ENCODE measurements at places on chromosomes 13 and 19.

DNA sequence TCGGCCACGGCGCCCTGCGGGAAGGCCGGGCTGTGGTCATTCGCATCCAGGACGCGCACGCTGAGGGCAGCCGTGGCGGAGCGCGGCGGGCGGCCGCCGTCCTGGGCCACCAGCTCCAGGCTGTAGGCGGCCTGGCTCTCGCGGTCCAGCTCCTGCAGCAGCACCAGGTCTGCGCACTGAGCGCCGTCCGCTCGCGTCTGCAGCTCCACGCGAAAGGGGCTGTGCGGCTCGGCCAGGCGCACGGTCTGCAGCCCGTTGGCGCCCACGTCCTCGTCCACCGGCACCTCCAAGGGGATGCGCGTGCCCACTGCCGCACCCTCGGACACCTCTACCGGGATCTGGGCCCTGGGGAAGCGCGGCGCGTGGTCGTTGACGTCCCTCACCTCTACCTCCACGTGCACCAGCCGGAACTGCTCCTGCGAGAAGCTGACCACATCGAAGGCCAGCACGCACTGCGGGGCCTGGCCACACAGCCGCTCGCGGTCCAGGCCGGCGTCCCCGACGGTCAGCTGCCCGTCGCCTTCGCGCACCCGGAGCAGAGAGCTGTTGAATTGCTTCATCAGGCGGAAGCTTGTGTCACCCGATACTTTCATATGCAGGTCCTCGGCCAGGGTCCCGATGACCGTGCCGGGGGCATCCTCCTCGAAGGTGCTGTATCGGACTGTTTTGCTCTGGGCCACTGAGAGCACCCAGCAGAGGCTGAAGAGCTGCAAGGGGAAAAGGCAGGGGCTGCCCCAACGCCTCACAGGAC lies 583 bp downstream of the PCDH8 start:
- DNase-seq: no peak

DNA sequence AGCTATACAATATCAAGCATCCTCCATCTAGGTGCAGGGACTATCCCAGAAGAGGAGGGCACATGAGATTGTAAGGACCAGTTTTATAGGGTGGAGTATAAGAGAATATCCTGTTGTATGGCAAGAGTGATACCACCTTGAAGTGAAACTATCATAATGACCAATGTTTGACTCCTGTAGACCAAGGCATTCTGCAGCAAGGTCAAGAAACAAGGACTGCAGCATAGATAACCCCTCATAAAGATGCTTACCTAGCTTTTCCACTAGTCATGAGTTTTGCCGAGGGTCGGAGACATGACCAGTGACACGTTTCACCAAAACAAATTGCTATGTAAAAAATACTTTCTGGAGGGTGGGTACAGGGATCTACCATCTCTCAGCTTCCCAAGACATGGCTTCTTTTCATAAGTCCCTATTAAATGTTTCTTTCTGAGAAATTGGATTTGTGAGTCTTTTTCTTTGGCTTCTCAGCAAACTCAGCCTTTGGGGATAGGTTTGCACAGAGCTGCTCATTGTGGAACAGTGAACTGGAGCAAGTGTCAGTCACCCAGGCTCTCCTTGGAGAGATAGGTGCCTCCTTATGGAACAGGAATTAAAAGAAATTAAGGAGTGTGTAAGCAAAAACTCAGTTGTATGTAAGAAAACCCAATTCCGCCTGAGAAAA lies 28.2 kb upstream of the CYSLTR2 start:
- DNase-seq: no peak

DNA sequence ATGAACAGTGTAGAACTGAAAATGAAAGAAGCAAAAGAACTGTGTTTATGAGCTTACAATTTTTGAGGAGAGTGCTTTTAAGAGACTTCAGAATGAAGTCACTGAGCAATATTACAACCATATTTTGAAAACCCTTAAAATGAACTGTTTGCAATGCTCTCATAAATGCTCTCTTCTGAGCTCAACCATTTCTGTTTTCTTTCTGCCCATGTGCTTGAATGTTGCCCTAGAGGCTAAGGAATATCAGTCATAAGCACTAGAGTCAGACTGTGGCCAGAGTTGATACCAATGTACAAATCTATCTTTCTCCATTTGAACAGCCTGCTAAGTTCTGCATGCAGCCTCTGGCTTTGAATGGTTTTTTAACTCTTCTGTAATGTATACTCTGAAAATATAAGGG lies 1092.8 kb downstream of the PCDH9 start:
- no peak for DNase-seq

GRCh38 chr19:28406966-28407365 lies 806.0 kb downstream of the UQCRFS1 start:
- no peak for DNase-seq

DNA sequence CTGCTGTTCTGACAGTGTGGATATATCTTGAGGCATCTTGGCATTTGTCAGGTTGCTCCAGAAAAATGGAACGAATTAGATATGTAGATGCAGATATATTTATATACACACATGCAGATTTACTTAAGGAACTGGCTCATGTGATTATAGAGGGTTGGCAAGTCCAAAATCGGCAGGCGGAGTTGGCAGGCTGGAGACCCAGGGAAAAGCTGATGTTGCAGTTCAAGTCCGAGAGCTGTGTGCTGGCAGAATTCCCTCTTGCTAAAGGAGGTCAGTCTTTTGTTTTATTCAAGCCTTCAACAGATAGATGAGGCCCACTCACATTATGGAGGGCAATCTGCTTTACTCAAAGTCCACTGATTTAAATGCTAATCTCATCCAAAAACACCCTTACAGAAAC lies 24.4 kb upstream of the CSNK1A1L start:
- DNase-seq: no peak

- DNase-seq: no peak
Observed at GRCh38 chr19:5594521-5594950, 26.8 kb upstream of the TINCR start.

DNA sequence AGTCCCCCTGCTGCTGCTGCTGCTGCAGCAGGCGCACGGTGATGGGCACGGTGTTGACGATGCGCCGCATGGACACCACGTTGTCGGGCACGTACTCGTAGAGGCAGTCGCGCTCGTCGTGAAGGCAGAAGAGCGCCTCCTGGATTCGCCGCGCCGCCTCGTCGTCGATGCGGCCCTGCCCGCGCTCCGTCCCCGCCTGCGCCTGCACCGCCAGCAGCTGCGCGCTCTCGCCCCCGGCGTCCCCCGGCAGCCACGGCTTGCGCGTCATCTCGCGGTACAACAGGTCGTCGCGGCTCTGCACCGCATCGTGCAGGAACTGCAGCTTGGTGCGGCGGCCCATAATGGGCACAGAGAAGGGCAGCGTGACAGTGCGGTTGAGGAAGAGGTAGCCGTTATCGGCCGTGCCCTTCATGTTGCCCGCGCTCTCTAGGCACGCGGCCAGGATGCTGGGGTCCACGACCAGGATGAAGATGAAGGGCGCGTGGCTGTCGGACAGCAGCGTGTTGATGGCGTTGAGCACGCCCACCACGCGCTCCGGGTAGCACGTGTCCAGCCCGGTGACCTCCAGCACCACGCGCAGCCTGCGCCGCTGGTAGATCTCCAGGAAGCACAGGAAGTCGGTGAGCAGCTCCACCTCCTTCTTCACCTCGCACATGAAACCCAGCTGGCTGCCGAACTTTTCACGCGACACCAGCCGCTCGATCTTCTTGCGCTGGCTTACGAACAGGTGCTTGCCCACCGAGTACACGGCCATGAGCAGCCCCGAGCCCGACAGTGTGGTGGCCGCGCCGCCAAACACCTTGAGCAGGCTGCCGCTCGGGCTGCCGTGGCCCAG lies 8.1 kb downstream of the NKPD1 start:
- peak; percentile 64 for DNase-seq

- DNase-seq: no peak
Observed at GRCh38 chr13:96900986-96901385, 93.3 kb downstream of the OXGR1 start.

DNA sequence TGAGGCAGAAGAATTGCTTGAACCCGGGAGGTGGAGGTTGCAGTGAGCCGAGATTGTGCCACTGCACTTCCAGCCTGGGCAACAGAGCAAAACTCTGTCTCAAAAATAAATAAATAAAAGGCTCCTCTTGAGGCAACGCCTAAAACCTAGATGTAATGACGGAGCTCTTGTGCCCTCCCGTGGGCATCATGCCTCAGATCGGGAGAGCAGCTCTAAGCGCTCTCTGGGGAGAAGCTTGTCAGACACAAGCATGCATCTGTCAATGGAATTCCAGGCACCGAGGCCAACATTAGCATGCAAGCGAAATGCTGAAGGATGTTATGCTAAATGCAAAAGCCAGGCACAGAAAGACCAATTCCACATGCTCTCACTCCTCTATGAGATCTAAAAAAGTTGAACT lies 45.6 kb upstream of the MRI1 start:
- DNase-seq: peak; percentile 12

- no peak for DNase-seq
Observed at GRCh38 chr19:46821512-46822409, 28.9 kb downstream of the AP2S1 start.

DNA sequence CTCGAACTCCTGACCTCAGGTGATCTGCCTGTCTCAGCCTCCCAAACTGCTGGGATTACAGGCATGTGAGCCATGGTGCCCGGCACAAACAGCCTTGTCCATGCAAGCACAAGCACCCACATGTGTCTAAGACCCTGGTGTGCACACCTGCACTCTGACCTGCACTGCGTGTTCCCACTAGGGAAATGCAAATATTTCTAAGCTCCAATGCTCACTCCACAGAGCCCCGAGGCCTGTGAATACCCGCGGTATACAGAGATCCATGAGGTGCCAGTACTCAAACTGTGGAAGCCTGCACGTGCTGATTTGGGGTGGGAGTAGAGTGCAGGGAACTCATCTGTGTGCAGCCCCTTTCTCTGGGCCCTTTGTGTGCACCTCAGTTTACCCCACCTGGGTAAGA lies 14.7 kb downstream of the GADD45B start:
- DNase-seq: no peak

- no peak for DNase-seq
Observed at GRCh38 chr13:97267418-97268059, 45.4 kb downstream of the MBNL2 start.

DNA sequence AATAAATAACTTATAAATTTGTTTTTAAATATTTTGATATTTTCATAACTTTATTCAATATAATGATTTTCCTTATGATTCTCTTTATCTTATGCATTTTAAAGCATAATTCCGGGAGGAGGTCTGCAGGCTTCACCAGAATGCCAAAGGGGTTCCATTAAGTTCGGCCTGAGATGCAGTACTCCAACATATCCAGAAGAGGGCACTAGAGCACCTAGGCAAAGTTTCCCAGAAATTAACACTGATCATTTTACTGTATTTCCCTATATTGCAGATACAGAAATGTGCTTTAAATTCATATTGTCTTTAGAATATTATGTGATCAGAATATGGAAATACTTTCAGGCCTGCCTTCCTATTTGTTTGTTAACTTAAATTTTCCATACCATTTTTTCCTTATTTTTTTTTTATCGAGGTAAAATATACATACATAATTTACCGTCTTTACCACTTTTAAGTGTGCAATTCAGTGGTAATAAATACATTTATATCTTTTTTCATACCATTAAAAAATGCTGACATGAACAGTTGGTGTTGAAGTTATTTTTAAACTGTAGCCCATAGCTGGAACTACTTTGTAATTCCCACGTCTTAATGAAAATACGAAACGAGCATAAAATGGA lies 58.9 kb upstream of the TM9SF2 start:
- DNase-seq: peak; percentile 76

GRCh38 chr13:73146707-73147106 lies 87.9 kb downstream of the KLF5 start:
- no peak for DNase-seq

DNA sequence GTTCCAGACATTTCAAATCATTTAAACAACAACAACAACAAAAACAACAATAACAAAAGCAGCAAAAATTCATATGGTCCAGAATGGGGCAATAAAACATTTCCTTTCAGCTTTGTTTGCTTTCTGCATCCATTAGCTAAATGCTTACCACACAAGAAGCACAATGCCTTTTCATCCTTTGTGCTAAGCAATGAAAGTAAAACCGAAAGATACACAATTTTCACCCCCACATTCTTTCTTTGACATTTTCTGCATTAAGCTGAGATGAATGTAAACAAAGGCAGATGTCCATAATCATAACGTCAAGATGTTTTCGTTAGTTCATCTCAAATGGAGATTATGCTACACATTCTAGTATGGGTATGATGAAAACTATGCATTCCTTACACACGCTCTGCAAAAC lies 568.5 kb downstream of the SLITRK6 start:
- no peak for DNase-seq

- DNase-seq: peak; percentile 67
Observed at GRCh38 chr13:42047561-42048341, 697 bp upstream of the DGKH start.

GRCh38 chr19:7579182-7579581 lies 16.5 kb upstream of the CAMSAP3 start:
- DNase-seq: no peak

GRCh38 chr13:98261165-98261702 lies 84.2 kb upstream of the RNF113B start:
- no peak for DNase-seq

DNA sequence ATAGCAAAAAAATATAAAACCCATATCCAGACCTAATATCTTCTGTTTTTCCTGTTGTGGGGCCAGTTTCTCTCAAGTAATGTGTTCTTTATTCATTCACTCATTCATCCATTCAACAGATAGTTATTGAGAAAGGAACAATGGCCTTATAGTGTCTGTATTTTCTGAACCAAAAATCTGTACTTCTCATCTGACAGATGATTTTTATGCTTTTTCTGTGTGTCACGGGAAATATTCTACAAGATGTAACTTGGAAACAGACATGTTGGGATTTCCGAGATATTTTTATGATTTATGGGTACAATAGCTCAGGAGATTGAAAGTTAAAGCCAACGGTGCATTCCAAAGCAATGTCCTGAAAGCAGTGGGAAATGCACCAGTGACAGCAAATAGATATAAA lies 5.7 kb downstream of the ACOD1 start:
- DNase-seq: no peak

DNA sequence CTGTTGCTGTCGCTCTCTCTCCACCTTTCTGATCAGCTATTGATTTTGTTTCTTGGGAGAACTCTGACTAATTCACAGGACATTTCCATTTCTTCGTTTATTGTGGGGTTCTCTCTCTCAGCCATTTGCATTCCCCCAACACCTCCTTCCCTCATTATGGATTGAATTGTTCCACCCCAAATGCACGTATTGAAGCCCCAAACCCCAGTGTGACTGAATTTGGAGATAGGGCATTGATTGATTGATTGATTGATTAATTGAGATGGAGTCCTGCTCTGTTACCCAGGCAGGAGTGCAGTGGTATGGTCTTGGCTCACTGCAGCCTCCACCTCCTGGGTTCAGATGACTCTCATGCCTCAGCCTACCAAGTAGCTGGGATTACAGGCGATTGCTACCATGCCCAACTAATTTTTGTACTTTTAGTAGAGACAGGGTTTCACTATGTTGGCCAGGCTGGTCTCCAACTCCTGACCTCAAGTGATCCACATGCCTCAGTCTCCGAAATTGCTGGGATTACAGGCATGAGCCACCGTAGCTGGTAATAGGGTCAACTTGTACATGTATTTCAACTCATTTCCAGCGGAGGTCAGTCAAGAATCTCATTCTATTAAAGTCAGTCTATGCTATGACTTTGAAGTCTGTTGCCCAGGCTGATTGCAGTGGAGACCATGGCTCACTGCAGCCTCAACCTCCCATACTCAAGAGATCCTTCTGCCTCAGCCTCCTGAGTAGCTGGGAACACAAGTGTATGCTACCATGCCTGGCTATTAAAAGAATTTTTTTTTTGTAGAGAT lies 13.6 kb downstream of the NFILZ start:
- no peak for DNase-seq

- DNase-seq: no peak
Observed at GRCh38 chr19:31300422-31300821, 48.8 kb downstream of the TSHZ3 start.

GRCh38 chr13:60148918-60149317 lies 14.8 kb downstream of the DIAPH3 start:
- DNase-seq: peak; percentile 40
